ENCODE measurements at places on chromosomes 4 and X.
A peak's percentile ranks its signal among the peaks of the same experiment; 100 is the strongest.

- DNase-seq: peak; percentile 3
Observed at GRCh38 chr4:70734168-70734954, 12.6 kb downstream of the RUFY3 start.

DNA sequence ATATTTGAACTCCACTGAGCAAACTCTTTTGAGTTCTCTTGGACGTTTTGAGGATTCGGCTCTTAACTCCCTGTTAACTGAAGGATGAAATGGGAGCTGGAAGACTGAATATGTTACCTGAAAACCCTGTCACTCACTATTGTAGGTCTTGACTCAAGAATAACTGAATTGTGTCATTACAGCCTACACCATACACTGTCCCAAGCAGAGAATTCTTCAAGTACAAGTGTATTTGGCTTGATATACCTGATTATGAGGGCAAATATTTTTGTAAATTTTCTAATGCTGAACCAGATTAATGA lies 276.1 kb downstream of the CFAP299 start:
- DNase-seq: no peak

DNA sequence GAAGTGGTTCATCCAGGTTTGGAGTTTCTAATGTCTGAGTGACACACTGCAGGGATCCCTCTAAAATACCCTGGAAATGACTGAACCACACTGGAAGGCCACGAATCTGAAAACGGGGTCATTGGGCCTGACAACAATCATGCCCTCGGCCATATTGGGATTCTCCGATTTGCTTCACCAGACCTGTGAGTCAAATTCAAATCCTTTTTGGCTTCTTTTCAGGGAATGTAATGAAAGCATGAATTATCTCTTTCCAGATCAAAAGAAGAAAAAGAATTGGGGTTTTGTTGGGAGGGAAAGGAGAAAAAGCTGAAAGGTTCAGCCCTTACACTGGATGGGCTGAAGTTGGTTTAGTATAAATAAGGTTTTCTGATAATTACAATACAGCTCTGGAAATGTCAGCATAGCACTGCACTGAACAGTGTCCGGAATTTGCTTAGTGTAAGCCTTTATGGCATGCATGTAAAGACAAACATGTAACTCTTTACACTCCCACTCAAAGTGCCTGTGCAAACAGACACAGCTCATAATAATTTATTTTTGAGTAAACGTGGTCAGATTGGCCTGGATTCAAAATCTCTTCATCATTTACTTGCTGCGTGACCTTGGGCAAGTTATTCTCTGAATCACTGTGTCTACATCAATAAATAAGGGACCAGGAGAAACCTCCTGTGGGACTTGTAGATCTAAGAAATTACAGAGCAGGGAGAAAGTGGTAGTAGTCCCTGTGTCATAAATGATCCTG lies 21.4 kb downstream of the CT47C1 start:
- DNase-seq: no peak

DNA sequence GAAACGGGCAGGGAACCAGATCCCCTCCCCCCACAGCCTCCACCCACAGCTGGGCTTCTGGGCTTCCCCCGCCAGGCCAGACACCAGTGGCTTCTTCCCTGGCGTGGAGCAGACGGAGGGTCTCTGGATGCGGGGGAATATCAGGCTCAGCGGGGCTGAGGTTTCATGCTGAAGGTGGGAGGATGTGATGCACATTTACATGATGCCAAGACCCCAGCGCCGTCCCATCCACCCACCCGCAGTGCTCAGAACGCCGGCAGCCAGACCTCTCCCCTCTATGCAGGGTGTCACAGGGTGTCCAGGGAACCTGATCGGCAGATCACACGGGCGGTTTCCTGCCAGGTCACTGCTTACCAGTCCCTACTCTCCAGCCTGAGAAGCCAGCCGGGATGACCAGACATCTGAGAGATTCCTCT lies 12.8 kb upstream of the TNIP2 start:
- no peak for DNase-seq

DNA sequence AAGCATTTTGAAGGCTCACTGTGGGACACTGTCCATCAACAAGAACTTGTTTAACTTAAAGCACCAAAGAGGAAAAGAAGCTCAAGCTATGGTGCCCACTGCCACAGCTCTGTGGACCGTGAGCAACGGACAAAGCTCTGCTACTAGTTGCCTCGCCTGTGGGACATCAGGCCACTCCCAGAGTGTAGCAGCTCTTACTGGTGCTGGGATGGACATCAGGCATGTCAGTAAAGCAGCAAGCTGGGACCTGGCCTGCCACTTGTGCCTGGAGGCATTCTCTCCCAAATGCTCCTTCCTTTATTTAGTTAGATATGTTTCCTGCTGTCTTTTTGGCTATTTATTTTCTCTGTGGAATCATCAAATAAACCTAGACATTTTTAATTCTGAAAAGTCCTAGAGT lies 46.7 kb downstream of the TMEM154 start:
- no peak for DNase-seq

- DNase-seq: peak; percentile 36
Observed at GRCh38 chr4:3791910-3792542, 25.8 kb downstream of the ADRA2C start.

DNA sequence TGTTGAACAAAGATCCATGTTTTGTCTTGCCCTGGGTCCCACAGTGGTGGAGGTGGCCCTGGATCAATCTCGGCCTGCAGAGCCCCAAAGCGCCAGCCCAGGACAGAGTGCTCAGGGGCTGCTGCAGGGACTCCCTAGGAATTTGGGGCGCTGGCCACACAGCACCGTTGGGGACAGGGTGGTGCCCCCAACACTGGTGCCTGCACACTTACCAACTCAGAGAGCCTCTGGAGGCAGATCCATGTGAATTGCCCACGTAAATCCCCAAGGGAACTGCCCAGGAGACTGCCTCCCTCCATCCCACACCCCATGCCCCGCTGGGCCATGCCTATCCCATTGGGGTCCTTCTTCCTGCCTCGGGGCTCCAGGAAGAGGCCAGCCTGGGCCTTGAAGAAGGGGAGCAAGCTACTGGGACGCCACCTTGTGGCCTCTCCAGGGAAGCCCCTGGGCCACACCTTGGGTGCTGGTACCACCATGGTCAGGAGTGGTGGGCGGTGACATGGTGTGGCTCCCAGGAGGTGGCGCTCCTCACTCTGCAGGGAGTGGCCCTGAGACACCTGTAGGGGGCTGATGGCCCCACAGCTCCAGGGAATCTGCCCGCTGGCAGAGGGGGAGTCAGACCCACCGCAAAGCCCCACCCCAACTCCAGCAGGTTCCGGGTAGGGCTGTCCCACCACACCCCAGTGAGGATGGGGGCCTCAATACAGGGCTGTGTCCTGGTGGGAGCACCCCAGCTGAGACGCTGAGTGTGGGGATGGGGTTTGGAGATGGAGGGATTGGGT lies 22.8 kb downstream of the CFAP99 start:
- DNase-seq: peak; percentile 54

DNA sequence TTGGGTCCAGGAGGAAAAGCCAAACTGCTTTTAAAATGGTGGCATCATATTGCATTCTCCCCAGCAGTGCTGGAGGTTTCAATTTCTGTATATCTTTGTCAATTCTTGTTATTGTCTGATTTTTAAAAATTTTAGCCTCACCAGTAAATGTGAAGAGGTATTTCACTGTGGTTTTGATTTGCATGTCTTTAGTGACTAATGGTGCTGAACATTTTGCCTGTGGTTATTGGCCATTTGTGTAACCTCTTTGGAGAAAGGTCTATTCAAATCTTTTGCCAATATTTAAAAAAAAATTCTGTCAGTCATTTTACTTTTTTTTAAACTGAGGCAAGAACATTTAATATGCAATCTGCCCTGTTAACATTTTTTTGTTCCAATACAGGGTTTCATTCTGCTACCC lies 322.1 kb downstream of the TLL1 start:
- no peak for DNase-seq

DNA sequence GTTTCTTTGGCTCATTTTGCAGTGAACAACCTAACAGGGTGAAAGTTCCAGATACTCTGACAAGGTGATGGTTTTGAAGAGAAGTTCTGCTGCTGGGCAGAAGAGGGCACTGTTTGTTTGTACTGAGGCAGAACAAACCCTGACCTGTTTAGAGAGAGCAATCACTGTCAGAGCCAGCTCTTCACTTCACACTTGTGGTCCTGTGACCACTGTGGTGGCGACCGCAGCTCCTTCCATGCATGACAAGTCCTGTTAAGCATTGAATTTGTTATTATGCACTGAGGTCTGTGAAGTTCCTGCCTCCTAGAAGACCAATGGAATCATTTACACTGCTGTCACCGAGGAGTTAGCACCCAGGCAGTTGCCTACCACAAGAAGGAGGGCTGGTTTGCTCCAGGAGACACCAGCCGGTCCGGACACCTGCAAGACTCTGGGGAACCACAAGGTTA lies 86.6 kb downstream of the ZNF330 start:
- DNase-seq: peak; percentile 17

GRCh38 chrX:1390621-1391369 lies 1.1 kb downstream of the SLC25A6 start:
- no peak for DNase-seq

DNA sequence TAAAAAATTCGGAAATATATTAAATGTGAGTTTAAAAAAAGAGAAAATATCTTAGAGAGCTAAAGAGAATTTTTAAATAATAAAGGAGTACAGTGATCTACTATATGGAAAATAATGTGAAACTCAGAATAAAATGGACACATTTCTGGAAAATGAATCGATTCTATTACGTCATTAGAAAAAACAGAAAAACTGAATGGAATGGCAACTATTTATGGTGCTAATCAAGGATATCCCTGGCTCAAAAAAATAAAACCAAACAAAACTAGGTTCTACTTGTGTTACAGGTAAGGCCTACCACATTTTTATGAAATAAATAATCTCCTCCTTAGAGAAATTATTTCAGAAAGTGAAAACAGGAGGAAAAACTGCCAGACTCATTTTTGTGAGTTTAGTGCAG lies 5.5 kb upstream of the SLC7A11 start:
- DNase-seq: no peak

- no peak for DNase-seq
Observed at GRCh38 chr4:183821076-183821853, 83.8 kb upstream of the STOX2 start.

GRCh38 chr4:16329125-16329796 lies 103.0 kb upstream of the TAPT1 start:
- no peak for DNase-seq

- peak; percentile 70 for DNase-seq
Observed at GRCh38 chrX:120358737-120359456, 3.0 kb upstream of the ATP1B4 start.

GRCh38 chr4:45484740-45485139 lies 639.1 kb downstream of the GABRG1 start:
- DNase-seq: no peak

DNA sequence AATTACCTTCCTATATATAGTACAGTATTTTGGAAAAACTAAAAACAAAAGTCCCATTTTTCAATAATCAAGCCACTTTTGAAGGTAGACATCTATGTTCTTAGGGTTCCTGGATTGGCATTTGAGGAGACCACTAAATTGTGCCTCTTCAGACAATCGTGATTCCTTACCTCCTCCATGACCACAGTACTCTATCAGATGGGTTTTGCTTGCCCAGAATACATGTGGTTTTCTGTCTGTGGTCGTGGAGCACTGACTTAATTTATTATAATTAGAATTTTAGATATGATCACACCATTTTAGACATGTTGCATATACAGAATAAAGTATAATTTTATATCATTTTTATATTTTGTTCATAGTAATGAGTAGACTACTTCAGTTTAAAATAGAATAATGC lies 67.9 kb downstream of the NDST3 start:
- no peak for DNase-seq

GRCh38 chrX:13750204-13750603 lies 15.7 kb downstream of the OFD1 start:
- no peak for DNase-seq

DNA sequence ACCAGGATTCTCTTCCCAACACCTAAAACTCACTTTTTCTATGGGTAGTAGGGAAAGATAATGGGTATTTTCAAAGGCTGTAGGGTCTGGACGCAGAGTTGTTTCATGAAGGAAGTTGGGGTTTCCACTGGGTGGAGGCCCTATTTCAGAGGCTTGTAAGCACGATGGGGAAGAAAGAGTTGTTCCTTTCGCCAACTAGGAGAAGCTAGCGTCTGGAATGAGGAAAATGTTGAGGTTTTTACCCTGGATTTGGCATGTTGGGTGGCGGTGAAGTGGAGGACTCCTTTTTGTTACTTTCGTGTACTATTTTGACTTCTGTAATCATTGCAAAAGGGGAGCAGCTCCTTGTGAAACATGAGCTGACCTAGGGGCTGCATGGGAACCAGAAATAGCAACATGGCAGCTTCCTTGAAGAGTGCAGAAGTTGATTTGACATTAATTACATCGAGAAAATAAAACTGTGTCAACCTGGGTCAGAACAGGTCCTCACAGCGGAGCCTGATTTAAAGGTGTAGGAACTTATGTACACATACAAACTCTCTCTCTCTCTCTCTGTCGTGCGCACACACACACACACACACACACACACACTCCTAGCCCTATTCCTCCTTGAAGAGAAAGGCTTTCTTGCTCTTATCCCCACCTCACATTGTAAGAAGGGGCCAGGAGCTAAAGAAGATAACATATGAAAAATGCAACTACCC lies 19.1 kb downstream of the VSIG4 start:
- DNase-seq: no peak

- DNase-seq: peak; percentile 16
Observed at GRCh38 chr4:159398236-159398638, 295.4 kb downstream of the RAPGEF2 start.

GRCh38 chr4:33133723-33134122 lies 2413.6 kb downstream of the PCDH7 start:
- DNase-seq: no peak

- DNase-seq: no peak
Observed at GRCh38 chr4:152014280-152014679, 253.5 kb upstream of the GATB start.

DNA sequence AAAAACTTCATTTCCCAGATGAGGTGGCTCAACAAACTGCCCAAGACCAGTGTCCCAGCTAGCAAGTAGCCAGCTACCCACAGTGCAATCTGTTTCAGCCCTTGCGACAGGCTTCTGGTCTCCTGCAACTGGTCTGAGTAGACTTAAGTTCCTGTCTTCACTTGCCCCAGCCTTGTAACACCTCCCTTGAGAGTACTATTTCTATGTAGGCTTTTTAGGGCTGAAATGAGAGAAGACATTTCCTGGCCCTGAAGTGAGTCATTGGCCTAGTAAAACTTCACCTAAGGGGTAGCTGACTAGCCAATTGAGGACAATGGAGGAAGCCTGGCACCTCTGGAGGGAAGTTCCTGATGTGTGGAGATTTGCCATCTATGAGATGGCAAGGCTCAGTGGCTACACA lies 80.1 kb upstream of the STIM2 start:
- no peak for DNase-seq

DNA sequence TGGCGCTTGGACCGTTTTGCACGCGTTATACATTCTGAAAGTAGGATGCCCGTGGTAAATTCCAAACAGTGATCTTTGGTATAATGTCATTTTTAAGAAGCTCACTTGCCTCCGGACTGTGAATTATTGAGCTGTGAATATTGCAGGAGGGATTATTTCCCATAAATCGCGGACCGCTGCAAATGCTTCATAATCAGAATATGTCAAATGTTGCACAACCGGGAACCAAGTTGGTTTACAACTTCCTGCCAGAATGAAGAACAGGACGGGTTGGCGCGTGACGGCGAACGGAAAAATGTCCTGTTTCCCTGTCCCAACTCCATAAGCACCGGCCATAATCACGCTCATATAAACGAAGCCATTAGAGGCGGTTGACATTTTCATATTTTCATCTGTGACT lies 67.6 kb downstream of the SHOX start:
- no peak for DNase-seq

- no peak for DNase-seq
Observed at GRCh38 chrX:11053351-11053750, 57.8 kb upstream of the HCCS start.

GRCh38 chr4:99473131-99473530 lies 37.7 kb upstream of the C4orf17 start:
- no peak for DNase-seq

GRCh38 chr4:38919494-38919893 lies 51.9 kb downstream of the FAM114A1 start:
- no peak for DNase-seq

All from MG63 (cell line).